ENCODE measurements at places on chromosomes 1 and 21.

- no peak for DNase-seq
These were observed 10.3 kb upstream of the VWA5B1 start for GRCh38 chr1:20280341-20280740.

DNA sequence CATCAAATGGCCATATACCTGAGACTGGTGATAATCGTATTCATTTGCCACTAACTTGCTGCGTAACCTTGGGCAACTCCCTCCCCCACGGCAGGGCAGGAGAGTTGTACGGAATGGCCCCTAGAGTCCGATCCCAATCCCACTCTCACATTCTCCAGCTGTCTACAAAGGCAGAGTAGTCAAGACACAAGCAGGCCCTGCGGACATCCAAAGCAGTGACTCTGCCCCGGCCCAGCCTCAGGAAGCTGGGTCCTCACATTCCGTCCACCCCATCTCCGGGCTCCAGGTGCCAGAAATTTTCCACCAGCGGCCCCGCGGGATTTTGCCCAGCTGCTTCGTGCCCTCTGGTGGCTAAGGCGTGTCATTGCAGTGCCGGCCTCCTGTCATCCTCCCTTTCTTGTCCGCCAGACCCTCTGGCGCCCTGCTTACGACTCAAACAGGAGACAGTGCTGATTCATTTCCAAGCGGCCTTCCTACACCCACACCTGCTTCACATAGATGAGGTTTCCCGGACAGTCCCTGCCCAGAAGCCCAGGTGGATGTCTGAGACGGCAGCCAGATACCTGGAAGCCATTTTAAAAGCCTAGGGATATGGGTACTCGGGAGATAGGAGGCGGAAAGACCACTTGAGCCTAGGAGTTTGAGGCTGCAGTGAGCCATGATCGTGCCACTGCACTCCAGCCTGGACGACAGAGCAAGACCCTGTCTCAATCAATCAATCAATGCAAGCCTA is 2.9 kb upstream of the S100A2 start:
- DNase-seq, result peak; percentile 73

GRCh38 chr1:94926126-94926914 is 590 bp downstream of the CNN3 start:
- DNase-seq, result peak; percentile 11

GRCh38 chr1:190455631-190456030 is 22.0 kb downstream of the BRINP3 start:
- DNase-seq, result no peak

DNA sequence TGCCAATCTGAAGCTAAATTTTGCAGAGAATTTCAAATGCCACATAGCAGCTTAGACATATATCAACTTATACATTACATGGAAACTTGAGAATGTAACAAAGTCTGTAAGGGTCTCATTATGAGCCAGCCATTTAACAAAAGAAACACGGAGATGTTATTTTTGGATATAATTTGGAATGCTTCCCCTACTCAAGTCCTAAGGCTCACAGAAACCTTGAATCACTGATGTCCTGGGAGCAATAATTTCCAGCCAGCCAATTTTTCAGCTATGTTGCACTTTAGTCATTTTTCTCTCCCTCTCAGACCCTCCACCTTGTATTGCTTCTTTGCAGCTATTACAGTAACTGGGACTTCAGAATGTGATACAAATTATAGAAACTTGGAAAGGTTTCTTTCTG is 56.9 kb downstream of the EIF2B3 start:
- no peak for DNase-seq

DNA sequence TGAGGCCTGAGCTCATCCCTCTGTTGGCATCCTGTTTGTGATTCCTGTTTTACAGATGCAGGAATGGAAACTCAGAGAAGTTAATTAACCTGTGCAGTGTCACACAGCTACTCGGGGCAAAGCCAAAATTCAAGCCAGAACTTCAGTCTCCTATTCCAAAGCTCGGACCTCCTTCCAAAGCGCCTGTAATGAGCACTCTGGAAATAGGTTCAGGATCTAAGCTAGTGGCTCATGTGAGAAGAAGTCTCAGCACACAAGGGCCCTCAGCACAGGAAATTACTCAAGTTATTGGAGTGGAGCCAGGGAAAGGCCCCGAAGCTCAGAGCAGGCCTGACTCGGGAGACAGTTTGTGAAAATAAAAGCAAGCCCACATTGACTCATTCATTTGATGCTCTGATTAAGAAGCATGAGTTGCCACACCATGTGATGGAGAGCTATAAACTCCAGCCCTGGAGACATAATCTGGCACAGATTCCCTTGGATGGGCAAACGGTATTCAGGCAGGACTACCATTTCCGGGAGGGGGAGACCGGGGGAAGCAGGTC is 50.6 kb upstream of the LYST start:
- peak; percentile 42 for DNase-seq

DNA sequence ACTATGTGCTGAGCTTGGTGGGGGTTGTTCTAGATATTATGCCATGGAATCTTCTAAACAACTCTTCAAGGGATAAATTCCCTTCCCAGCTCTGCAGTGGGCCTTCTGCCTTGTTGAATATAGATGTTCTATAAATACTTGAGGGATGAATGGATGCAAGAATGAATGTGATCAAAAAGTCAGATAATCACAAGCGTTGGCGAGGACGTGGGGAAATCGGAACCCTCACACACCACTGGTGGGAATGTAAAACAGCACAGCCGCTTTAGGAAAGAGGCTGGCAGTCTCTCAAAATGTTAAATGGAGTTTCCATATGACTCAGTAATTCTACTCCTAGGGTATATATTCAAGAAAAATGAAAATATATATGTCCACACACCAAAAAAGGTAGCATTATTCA is 19.0 kb downstream of the SDC3 start:
- DNase-seq, result no peak

- no peak for DNase-seq
These were observed 46.0 kb downstream of the MPZL1 start for GRCh38 chr1:167767761-167768160.

- no peak for DNase-seq
These were observed 7.7 kb downstream of the MAD2L2 start for GRCh38 chr1:11673089-11673769.

DNA sequence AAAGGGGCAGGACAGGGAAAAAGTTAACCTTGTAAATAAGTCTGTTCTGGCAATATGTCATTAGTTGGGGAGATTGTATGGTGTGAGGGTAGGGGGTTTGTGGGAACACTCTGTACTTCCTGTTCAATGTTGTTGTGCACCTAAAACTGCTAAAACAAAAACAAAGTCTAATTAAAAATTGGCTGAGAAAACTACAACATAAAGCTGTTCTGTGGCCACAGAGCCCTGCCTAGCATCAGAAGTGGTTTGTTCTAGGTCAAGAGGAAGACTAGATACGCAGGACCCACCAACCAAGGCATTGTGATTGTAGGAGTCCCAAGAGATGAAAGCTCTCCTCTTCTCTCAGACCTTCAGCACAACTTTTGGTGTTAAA is 81.0 kb upstream of the LRRC8D start:
- DNase-seq, result no peak

- DNase-seq, result no peak
These were observed 200.5 kb upstream of the C1orf105 start for GRCh38 chr1:172219966-172220365.

DNA sequence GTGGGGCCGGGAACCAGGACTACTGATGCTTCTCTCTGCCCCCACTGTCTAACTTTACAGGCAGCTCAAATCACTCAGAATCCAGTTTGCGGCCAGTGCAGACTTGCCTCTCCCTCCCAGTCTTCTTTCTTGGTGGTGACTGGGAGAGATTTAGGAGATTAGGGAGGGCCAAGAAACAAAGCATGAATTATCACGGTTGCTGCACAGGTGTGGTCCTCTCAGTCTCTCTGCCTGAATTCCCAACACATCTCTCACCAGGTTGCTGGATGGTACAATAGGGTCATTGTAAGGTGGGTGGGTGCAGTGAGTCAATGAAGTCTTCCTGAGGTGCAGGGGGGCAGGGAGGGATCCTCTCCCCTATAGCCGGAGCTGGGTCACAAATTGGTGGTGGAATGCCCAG is 12.6 kb downstream of the S100A11 start:
- DNase-seq, result no peak

GRCh38 chr1:158075078-158075477 is 81.6 kb downstream of the KIRREL1 start:
- no peak for DNase-seq

DNA sequence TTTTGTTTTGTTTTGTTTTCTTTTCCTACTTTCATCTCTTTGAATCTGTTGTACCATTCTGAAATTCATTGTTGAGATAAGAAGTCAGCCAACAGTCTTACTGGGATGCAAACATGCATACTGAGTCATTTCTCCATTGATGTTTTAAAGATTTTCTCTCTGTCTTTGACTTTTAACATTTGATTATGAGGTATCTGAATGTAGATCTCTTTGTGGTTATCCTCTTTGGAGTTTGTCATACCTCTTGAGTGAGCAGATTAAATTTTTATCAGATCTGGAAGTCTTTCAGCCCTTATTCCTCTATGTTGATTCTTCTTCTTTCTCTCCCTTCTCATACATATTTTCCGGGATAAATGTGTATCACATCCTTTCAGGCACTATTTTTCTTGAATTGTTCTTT is 406.9 kb upstream of the NCAM2 start:
- no peak for DNase-seq

DNA sequence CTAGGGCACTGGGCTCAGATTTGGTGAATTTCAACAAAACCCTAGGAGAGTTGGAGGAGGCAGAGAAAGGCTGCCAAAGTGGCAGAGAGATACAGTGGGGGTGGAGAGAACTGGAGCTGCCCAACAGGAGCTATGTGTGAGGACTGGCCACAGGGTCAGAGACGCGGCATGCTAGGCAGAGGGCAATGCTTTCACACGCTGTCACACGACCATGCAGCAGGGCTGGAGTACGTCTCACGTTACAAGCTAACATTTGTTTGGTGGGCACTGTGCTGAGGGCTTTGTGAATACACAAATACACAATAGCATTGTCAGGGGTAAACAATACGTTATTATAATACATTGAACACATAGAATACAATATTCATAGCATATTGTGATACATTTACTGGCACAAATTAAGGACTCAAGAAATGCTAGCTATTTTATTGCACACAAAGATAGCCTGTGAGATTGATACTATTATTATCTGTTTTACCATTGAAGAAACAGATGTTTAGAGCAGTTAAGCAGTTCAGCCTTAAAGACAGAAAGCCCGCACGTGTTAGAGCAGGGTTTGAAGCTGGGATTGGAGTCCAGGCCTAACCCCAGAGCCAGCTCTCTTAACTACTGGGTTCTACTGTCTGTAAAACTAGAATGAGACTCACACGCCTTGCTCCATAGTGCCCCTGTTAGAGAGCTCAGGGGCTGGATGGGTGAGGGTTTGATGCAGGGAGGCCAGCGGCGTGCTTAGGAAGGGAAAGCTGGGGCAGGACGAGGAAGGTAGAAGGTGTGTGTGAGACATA is 4.5 kb downstream of the RAB7B start:
- DNase-seq, result no peak

DNA sequence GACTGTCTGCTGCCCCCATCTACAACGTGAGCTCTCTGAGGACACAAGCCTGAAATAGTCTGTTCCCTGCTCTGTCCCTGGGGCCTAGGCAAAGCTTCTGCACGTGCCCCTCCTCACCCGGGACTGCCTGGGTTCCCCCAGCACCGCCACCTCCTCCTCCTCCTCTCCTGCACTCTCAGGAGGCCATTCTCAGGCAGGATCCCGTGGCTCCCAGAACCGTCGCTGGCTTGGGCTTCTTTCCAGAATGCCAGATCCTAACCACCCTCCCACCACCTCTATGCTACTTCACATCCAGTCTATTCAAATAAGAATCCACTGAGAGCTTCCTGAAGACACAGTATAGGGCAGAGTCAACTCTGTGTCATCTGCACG is 11.2 kb downstream of the NPHP4 start:
- DNase-seq, result no peak

- DNase-seq, result peak; percentile 20
These were observed 894 bp downstream of the EPB41 start for GRCh38 chr1:28915031-28915895.

DNA sequence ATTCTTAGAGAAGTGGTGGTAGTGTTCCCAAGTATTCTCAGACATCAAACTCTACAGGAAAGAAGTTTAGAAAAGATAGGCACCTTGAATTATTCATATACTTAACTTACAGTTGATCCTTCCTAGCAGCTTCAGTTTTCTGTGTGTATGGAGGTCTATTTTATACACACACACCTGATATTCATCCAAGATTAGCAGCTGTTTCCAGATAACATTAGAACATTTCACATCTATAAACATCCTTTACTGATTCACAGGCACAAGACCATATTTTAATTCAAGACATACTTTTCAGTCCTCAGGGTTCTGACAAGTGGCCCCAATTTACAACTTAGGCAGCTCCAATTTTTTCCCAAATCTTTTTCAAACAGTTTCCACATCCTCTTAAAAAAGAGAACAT is 287.8 kb upstream of the USP25 start:
- no peak for DNase-seq

DNA sequence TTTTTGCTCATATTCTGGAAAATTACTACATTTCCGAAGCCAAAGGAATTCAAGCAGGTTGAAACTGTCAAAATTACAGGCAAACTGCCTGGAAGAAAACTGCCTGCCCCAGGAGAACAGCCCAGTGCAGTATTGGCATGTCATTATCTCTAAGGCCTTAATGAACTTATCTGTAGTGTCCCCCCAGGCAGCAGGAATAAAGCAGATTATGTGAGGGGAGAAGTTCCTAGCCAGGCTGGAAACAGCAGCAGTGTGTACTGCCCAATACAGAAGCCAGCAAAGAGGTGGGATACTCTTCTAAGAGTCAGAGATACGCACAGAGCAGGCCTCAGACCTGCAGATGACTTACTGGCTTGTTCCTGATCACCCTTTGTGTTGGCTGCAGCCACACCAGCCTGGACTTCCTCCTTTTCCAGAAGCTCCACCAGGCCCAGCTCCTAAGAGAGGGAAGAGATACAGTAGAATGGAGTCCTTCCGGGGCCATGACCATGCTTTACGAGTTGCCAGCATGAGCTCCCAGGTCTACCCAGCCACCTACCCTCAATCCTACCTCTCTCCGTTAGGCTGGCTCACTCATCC is 11.7 kb downstream of the IQGAP3 start:
- DNase-seq, result no peak

Data from activated CD4-positive, alpha-beta T cell treated with anti-CD3 and anti-CD28 coated beads for 1 hour (primary cell).